ENCODE measurements at places on chromosomes 12 and 14.
A peak's percentile ranks its signal among the peaks of the same experiment; 100 is the strongest.

GRCh38 chr12:77882709-77883108 is 52.0 kb downstream of the NAV3 start:
- no peak for DNase-seq

DNA sequence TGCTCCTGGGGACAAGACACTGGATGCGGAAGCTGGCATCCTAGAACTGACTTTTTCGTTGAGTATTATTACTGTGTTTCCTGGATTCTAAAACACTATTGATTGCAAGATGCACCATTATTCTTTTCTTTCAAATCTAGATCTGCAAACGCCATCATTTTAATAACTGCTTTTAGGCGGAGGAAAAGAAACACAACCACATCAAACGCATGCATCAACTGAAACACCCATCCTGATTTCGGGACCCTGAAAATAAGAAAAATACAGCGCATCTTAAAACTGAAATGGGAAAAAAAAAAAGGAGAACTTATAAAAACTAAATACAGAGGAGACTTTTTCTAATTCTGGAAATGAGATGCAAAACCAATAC is 103.7 kb upstream of the MAX start:
- no peak for DNase-seq

- no peak for DNase-seq
Measured at GRCh38 chr14:69712599-69713088, 54.3 kb upstream of the SRSF5 start.

- no peak for DNase-seq
Measured at GRCh38 chr14:100748944-100749343, 22.3 kb downstream of the DLK1 start.

DNA sequence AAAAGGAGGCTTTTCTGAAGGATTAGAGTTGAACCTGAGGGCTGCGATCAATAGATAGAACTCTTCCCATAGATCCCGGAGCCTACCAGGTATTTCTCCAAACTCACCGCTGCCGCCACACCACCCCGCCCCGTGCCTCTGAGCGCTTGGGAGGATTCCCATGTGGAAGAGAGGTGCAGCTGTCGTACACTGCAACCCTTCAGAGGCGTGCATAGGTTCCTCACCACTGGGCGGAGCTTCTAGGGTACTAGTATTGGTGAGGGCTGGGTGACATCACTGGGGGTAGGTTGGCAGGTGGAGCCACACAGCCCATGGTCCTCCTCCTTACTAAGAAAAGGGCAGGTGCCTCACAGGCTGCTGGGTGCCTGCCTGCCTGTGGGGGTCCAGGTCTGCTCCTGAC is 127.0 kb downstream of the TSPAN9 start:
- no peak for DNase-seq

GRCh38 chr14:90697577-90698206 is 118.5 kb downstream of the TTC7B start:
- DNase-seq: peak; percentile 78

DNA sequence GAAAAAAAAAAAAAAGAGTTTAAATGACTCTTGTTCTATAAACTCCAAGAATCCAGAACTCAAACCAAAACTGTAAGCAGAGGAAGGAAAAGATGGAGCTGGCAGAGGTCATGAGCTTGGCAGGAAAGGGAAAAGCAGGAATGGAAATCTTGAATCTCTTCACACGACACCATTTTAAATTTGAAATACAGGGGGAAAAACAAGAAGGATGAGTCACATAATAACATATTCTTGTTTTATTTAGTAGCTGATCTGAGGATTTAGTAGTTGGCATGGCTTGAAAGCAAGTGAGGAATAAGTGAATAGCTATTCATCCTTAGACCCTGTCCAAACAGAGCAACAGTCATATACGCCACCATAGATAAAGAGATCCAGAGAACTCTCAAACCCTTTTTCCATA is 35.0 kb downstream of the EPS8 start:
- DNase-seq: peak; percentile 77

GRCh38 chr12:26451763-26452162 is 256.4 kb downstream of the SSPN start:
- DNase-seq: no peak

- peak; percentile 10 for DNase-seq
Measured at GRCh38 chr14:72434856-72435255, 459.0 kb downstream of the DPF3 start.

DNA sequence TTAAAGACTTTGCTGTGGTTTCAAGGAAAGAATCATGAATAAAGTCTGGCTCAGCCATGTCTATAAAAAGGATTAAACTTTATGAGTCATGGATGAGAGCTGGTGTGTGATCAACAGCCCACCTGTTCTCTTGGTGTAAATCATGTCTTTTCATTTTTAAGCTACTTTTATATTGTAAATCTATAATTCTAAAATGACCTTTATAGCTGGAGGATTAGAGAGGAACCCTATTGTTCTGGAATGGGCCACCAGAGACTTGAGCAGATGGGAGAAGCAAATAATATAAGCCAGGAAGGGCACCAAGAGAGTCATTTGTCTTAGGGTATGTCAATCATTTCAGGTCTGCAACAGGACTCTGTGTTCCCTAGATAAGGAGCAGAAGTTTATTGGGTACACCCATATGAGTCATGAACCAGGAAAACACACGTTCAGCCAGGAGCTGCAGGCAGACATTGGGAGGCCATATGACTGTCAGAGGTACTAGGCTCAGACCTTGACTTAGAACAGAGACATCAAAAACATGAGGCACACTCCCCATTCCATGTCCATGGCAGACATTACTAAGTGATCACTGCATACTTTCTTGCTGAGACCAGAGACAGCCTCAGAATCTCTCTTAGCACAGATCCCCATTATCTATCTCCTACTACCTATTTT is 49.3 kb downstream of the NDUFA12 start:
- DNase-seq: peak; percentile 81

GRCh38 chr14:90440021-90440451 is 43.2 kb downstream of the CALM1 start:
- no peak for DNase-seq
